SK-N-SH (cell line): ENCODE measurements at places on chromosomes 4 and X. TPM values are rescaled to one million over a fixed set of nuclear protein-coding genes. Genes with fewer than 3 reads are reported as not detected.

Gene PPP3CA
- 10.5 and 10.7 TPM in 2 replicates for polyA plus RNA-seq

Gene CC2D2A
- 17.8 and 23.4 TPM in 2 replicates for polyA plus RNA-seq

- no peak for DNase-seq
Measured at GRCh38 chr4:54581807-54582206, 76.0 kb upstream of the KIT start.

Gene RNF150
- polyA plus RNA-seq = 5.8 and 8.8 TPM in 2 replicates

DNA sequence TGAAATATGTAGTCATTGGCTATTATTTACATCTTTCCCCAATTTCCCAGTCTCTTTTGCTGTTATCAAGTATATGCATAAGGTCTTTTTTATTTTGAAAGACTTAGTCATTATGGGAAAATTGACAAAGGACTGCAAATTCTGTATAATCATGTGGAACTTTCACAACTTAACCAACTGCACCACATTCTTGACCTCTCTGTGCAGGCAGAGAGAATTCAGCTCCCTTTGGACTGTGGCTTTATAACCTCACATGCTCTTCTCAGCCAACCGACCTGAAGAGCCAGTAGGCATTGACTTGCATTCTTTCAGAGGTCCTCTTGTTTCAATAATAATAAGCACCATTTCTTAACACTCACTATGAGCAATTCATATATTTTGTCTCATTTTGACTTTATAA is 66.9 kb downstream of the ANXA3 start:
- DNase-seq = no peak

GRCh38 chrX:31024866-31025265 is 47.0 kb downstream of the FTHL17 start:
- no peak for DNase-seq

Gene EREG
- not detected in 2 replicates for polyA plus RNA-seq

Gene GYG2
- 1.6 and 1.8 TPM in 2 replicates for polyA plus RNA-seq

Gene ERCC6L
- 1.5 and 1.8 TPM in 2 replicates for polyA plus RNA-seq

DNA sequence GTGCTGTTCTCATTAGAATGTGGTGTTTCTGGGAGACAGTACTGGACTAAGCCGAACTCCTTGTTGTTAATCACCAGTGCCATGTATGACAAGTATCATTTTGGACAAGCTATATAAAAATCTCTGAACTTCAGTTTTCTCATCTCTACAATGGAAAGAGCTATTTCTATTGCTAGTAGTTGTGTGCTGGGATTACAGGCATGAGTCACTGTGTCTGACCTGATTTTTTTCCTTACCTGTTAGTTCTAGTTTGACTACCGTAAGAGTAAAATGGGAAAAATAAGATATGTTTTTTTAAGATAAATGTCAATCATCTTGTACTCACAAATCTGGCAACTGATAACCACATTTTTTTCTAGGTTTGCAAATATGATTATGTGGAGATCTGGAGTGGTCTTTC is 192.3 kb downstream of the TLL1 start:
- DNase-seq = no peak

Gene RS1
- polyA plus RNA-seq = not detected in 2 replicates

- no peak for DNase-seq
Measured at GRCh38 chr4:107492566-107492965, 227.5 kb downstream of the PAPSS1 start.

DNA sequence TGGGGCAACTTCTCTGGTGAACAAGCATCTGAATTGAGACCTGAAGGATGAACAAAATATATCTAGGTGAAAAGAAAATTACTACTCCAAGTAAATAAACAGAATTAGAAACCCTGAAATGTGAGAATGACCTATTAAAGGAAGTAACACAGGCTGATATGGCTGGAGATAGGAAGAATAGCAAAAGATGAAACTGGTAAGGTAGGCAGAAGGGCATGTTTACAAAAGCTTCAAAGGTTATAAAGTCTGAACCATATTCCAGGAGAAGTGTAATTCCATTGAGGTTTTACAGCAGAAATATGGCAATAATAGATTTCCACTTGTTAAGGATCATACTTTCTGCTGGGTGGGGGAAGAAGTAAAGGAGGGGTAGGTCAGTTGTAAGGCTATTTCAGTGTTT is 452.0 kb downstream of the GBA3 start:
- no peak for DNase-seq

Gene GCNA
- polyA plus RNA-seq = 1.8 and 2.5 TPM in 2 replicates

Gene RNF128
- polyA plus RNA-seq = not detected in 2 replicates

GRCh38 chr4:123017636-123018395 is 95.4 kb upstream of the NUDT6 start:
- DNase-seq = peak; percentile 5

Gene ANTXR2
- polyA plus RNA-seq = 48.8 and 60.7 TPM in 2 replicates

- no peak for DNase-seq
Measured at GRCh38 chr4:188603646-188604045, 464.4 kb downstream of the TRIML1 start.

GRCh38 chr4:8082517-8083055 is 76.0 kb downstream of the ABLIM2 start:
- DNase-seq = no peak

- DNase-seq = no peak
Measured at GRCh38 chr4:3331511-3332394, 38.9 kb downstream of the RGS12 start.

Gene TMEM184C
- 17.5 and 22.8 TPM in 2 replicates for polyA plus RNA-seq

- DNase-seq = no peak
Measured at GRCh38 chr4:1598206-1599025, 85.7 kb downstream of the FAM53A start.

Gene SLC7A11
- 3.1 and 4.4 TPM in 2 replicates for polyA plus RNA-seq

- DNase-seq = no peak
Measured at GRCh38 chr4:159212675-159213293, 109.9 kb downstream of the RAPGEF2 start.

- no peak for DNase-seq
Measured at GRCh38 chr4:77845400-77845799, 17.2 kb upstream of the MRPL1 start.

Gene DAPP1
- not detected in 2 replicates for polyA plus RNA-seq

DNA sequence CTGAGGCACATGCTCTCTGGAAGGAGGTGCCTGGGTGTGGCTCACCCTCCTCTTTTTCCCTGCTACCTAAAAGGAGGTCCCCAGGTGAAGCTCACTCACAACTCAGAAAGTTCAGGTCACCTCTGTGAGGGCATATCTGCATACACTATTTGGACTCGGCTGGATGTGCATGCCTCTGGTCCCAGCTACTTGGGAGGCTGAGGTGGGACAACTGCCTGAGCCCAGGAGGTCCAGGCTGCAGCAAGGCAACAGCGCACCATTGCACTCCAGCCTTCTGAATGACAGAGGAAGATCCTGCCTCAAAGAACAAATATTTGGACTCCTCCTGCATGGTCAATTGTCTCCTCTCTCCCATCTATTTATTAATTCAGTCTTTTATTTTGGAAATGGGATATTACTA is 46.4 kb downstream of the CPLX1 start:
- DNase-seq = no peak

- DNase-seq = no peak
Measured at GRCh38 chr4:61224573-61224972, 24.4 kb downstream of the ADGRL3 start.

GRCh38 chr4:1453731-1454130 is 47.5 kb upstream of the NKX1-1 start:
- no peak for DNase-seq

DNA sequence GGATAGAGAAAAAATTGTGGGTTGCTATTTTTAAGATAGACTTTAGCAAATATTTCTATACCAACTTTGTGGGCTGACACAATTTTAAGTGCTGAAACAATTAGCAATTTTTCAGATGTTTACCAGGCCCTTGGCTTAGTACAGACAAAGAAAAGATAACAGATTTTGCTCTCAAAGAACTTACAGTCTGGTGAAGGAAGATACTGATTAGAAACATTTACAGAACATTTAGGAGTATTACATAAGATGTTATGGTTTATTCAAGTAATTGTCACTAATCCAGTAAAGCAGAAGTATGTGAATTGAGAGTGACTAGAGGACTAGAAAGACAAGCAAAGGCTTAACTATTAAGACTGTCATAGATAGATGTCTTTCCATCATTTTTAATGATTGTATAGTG is 35.3 kb upstream of the NDUFC1 start:
- no peak for DNase-seq

Gene ADH1C
- polyA plus RNA-seq = not detected in 2 replicates

- no peak for DNase-seq
Measured at GRCh38 chrX:68897118-68897945, 68.5 kb downstream of the EFNB1 start.

GRCh38 chrX:120456973-120457372 is 12.1 kb downstream of the LAMP2 start:
- DNase-seq = no peak

DNA sequence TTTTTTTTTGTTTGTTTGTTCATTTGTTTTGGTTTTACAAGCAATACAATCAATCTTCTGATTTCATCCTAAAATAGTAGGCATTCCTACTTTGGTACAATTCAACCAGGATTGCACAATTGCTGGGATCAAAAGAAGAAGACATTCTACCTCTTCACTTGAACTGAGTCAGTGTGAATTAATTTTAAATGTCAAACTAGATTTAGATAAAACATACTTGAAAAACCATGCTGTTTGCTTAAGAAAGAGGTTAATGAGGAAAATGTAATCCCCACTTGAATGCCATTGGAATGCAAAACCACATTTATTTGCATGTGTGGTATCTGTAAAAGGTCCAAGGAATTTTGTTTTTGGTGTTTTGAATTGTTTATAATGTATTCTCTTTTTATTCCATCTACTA is 40.5 kb downstream of the HAND2 start:
- no peak for DNase-seq

- DNase-seq = no peak
Measured at GRCh38 chr4:67941074-67941473, 22.2 kb downstream of the TMPRSS11A start.

GRCh38 chr4:115770046-115770543 is 656.7 kb upstream of the NDST4 start:
- DNase-seq = no peak

Gene TGIF2LX
- 5.5 and 7.4 TPM in 2 replicates for polyA plus RNA-seq

Gene KIAA1210
- polyA plus RNA-seq = not detected in 2 replicates

DNA sequence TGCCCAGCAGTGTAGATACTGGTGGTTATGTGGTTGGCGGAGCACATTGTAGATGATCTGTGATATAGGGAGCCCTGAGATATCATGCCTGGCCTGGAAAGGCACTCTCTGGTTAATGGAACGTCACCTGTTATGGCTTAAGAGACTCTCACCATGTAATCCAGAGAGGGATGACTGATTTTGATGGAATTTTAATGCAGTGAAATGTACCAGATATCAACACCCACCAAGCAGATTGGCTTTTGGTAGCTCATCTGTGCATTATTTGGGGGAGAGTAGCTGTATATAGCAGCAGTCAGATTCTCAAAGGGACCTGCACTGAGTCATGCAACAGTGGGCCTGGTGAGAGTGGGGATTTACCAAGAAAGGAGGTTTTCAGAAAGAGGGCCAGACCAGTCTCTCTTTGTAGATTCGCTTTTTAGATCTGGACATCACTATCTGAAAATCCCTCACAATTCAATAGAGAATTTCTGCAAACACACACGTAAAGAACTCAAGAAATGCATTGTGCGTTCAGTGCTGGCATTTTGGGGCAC is 17.3 kb downstream of the TSC22D3 start:
- no peak for DNase-seq

DNA sequence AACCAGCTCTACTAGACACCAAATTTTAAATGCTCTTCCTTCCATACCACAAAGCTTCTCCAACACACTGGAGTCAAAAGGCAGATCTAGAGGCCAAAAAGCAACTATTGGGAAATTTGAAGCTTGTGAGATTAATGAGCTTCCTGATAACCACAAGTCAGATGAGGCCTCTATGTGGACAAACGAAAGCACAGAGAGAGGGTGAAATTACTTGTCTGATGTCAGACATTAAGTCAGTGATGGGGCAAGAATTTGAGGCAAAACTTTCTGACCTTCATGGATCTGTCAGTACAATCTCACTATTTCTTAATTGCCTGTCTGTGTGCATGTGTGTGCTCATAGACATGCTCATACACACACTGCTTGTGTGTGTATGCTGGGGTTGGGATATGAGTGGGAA is 103.6 kb downstream of the GUCY2F start:
- DNase-seq = no peak

GRCh38 chrX:39941332-39941920 is 156.3 kb downstream of the BCOR start:
- DNase-seq = peak; percentile 44

GRCh38 chr4:115678425-115678941 is 565.1 kb upstream of the NDST4 start:
- no peak for DNase-seq

- no peak for DNase-seq
Measured at GRCh38 chr4:14636563-14636962, 365.7 kb upstream of the CPEB2 start.

Gene SSX4
- polyA plus RNA-seq = not detected in 2 replicates

DNA sequence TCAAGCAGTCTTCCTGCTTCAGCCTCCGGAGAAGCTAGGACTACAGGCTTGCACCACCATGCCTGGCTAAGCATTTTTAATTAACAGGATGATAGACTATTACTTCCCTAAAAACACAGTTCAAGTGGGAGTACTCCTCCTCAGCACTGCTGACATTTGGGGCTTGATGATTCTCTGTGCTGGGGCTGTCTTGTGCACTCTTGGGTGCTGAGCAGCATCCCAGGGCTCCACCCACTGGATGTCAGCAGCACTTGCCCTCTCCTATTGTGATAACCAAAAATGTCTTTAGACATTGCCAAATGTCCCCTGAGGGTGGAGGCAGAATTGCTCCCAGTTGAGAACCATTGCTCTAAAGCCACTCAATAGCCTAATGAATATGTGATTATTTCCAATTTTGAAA is 60.4 kb downstream of the CLCN4 start:
- DNase-seq = no peak

DNA sequence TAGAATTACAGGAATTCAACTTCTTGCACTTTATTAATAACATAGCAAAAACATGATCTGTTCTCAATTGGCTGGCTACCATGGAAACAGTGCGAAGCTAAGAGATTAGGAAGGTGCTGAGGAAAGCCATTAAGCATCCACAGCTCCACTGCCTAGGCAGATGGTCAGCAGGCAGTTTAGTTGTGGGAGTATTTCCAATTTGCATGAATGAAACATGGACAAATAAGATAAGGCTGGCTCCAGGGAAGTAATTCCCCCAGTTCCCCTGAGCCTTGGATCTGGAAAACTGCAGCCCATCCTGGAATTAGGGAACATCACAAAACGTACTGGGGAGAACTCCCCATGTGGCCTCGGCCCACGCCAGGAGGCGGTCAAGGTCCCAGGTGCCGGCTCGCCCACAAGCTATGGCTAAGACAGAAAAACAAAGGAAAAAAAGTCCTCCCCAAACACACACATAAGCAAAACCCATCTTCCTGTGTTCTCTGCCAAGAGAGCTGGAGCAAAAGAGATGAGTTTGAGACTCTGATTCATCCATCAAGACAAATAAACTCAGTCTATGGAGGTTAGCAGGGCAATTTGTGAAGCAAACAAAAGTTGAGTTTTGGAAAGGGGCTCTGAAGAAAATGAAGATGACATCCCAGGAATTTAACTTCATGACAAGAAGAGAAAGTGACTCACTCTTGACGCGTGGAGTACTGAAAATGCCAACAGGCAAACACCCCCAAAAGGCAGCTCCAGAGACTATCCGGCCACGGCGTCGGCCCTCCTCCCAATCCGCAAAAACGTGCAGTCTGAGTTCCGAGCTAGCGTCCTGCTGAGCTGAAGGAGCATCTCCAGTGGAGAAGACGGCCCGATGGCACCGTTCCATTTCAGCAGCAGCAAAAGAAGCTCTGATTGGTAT is 45.1 kb downstream of the IGFBP7 start:
- peak; percentile 50 for DNase-seq

GRCh38 chr4:60930866-60931265 is 269.3 kb upstream of the ADGRL3 start:
- DNase-seq = no peak
